ENCODE measurements at places on chromosomes 12 and 14.

GRCh38 chr14:95206534-95206933, 49.2 kb upstream of the DICER1 start:
- DNase-seq, result no peak

DNA sequence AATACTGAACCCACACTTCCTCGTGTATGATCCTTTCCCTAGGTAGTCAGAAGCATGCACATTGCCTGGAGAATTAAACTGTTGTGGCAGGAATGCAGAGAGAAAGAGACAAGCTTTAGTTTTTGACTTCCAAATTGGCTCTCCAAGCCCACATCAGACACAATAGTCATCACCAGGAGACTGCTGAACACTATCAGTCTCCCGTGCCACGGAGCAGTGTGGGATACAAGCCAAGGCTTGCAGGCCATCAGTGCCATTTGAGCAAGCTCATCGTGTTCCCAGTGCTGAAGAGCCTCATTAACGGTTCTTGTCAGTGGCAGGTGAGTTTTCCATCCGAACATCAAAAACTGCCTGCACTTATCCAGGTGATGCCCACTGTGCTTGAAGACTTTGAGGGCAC, 410.8 kb downstream of the NAV3 start:
- no peak for DNase-seq

- DNase-seq, result no peak
Measured at GRCh38 chr12:58583529-58583928, 336.8 kb downstream of the LRIG3 start.

DNA sequence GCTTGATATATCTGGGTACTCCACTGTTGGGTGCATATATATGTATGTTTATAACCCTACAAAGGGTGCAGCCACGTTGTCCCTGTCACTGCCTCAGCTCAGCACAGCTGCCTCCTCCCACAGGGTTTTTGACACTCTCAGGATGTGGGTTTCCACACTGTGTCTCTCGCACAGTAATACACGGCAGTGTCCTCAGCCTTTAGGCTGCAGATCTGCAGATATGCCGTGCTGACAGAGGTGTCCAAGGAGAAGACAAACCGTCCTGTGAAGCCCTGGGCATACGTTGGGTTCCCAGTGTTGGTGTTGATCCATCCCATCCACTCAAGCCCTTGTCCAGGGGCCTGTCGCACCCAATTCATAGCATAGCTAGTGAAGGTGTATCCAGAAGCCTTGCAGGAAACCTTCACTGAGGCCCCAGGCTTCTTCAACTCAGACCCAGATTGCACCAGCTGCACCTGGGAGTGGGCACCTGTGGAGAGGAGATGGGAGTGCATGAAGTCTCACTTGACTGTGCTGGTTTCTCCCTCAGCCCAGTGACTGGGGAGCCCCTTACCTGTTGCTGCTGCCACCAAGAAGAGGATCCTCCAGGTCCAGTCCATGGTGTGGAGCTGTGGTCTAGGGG, 498.7 kb downstream of the TMEM121 start:
- no peak for DNase-seq

- no peak for DNase-seq
Measured at GRCh38 chr14:74474376-74474775, 18.7 kb downstream of the NPC2 start.

DNA sequence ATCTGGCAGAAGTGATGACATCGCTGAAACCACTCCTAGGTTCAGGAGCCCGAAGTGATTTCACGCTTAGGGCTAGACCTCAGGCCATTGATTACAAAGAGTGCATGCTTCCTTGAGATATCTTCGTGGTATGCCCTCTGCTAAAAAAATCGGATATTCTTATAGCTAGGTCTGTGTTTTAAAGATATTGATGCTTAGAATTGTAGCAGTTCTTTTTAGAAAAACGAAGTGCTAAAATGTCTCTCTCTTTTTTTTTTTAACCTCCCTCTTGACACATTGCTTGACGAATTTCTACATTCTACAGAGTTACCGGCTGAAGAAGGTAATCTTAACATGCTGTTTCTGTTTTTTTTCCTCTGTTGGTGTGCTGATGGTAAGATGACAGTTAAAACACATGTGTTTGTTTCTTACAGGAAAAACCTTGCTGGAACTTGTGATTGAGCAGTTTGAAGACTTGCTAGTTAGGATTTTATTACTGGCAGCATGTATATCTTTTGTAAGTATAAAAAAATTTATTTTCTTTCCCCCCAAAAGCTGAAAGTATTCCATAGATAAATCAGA, 1.3 kb downstream of the ATP2A2 start:
- no peak for DNase-seq

- no peak for DNase-seq
Measured at GRCh38 chr14:35349496-35350365, 54.8 kb downstream of the NFKBIA start.

DNA sequence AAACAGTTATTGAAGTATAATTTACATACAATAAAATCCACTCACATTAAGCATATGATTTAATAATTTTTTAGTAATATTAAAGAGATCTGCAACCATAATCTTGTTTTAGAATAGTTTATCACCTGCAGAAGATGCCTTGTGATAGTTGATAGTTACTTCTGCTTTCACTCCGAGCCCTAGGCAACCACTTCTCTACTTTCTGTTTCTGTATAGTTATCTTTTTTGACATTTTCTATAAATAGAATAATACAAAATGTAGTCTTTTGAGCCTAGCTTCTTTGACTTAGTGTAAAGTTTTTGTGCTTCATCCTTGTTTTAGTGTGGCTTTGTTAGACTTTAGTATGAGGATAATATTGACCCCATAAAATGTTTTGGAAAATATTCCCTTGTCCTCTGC, 111.0 kb downstream of the MNAT1 start:
- no peak for DNase-seq

GRCh38 chr12:129215556-129215955, 362.3 kb downstream of the GLT1D1 start:
- DNase-seq, result no peak

- DNase-seq, result no peak
Measured at GRCh38 chr14:56173365-56173922, 55.2 kb downstream of the PELI2 start.

DNA sequence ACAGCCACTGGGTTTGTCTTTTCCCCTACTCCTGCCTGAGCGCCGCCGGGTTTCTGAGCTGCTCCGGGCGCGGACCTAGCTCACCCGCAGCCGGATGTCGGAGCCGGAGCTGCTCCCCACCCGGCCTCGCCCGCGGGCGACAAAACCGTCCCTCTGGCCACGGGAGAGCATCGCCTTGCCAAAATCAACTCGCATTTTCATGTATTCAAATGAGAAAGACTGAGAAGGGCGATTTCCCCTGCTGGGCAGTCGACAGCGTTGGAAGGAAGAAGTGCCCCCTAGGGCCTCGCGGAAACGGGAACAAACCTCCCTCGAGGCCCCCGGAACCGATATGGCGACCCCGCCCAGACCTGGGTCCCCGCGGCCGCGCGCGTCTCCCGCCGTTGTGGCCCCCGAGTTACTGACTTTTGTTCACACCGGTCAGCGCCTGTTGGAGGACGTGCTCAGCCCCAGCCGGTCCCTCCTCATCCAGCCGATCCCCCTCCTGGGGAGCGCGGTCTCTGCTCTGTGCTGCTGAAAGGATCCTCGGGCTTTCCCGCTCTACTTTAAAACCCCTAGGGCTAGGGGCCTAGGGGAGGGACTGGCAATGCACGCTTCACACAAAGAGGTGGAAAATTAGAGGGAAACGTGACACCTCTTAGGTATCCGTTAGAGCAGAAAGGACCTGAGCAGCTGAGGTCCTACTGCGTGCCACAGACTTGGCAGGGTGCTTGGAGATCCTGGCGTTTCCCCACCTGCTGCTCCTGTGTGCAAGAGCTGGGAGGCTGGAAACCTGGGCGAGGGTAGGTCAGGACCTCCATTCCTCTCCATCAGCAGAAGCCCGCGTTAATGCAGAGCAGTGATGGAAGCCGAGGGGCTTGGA, 4.3 kb downstream of the TTC6 start:
- DNase-seq, result no peak

- DNase-seq, result no peak
Measured at GRCh38 chr14:50106178-50106577, 10.2 kb downstream of the VCPKMT start.

DNA sequence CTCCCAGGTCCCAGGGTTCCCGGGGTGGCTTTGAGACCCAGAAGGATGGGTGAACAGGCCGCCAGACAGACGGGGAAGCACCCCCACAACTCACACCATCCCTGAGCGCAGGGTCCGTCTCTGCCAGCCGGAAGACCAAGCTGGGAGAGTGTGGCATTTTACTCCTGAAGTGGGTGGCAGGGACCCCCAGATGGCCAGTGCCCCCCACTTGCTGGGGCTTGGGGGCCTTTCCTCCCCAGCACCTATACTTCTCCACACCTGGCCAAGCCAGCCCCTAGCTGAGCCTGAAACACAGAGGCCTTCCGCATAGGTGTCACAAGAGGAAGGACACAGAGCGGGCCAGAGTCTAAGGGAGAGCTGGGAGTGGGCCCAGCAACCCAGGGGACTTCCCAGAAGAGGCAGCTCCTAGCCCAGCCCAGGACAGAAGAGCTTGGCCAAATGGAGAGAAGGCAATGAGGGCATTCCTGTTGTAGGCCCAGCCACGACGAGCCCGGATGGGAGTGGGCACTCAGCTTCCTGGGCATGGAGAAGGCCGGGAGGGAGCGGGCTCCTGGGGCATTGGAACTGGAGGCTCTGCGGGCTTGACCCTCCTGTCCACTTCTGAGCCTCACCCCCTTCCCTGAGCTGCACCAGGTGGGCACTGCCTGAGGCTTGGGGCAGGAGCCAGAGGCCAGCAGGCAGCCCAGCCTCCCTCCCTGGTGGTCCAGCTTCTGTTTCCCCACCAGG, 3.3 kb downstream of the AHNAK2 start:
- no peak for DNase-seq

- no peak for DNase-seq
Measured at GRCh38 chr12:110760204-110760609, 17.5 kb upstream of the PPP1CC start.

- DNase-seq, result no peak
Measured at GRCh38 chr12:109531411-109531810, 41.9 kb downstream of the MMAB start.

GRCh38 chr12:112341046-112341825, 41.0 kb downstream of the HECTD4 start:
- no peak for DNase-seq

- DNase-seq, result no peak
Measured at GRCh38 chr12:21607701-21608100, 3.1 kb upstream of the GYS2 start.

DNA sequence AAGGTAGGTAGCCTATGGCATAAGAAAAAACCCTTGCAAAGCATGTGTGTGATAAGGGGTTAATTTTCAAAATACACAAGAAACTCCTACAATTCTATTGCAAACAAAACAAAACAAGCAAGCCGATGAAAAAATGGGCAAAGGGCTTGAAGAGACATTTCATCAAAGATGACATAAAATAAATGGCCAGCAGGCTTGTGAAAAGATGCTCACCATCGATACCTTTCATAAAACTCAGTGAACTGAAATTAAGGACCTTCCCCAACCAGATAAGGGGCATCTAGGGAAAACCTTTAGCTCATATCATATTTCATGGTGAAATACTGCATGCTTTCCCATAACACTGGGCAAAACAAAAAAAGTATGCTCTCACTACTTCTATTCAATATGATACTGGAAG, 131.2 kb downstream of the PPM1H start:
- DNase-seq, result no peak

DNA sequence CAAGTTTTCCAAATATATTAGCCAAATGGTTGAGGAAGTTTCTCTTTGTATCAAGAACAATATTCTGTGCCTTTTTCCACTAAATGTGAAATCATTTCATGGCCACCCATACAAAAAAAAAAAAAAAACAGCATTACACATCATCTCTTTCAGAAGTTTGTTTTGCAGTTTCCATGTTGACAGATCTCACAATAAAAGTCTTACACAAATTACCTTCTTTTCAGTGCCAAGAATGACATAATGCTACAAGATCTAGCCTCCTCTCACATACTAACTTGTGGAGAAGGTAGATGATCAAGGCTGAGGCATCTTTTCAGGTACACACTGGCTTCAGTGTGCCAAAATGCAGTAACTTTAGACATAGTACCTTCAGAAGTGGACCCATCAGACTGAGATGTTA, 35.3 kb downstream of the PRKD1 start:
- no peak for DNase-seq

DNA sequence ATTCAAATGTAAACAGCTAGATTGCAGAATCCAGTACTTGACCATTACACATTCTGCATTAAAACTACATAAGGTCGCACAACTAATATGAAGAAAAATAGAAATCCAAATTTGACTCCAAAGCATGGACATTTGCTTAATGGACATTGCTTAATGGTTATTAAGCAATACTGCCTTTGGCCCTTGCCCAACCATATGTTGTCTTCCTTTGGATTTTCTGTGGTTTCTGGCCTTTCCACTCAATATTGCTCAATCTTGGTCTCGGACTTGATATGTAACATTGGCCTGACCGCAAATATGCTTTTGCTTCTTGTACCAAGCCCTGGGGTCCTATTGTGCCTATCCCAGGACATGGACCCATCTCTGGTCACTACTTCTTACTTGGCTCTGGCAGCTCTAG, 67.2 kb downstream of the PTPRR start:
- DNase-seq, result peak; percentile 96

All from GOT3 (cell line).